ENCODE measurements at places on chromosomes 12 and 14.
A peak's percentile ranks its signal among the peaks of the same experiment; 100 is the strongest.

- DNase-seq, result no peak
These were observed 6.3 kb downstream of the CIPC start for GRCh38 chr14:77104393-77104792.

DNA sequence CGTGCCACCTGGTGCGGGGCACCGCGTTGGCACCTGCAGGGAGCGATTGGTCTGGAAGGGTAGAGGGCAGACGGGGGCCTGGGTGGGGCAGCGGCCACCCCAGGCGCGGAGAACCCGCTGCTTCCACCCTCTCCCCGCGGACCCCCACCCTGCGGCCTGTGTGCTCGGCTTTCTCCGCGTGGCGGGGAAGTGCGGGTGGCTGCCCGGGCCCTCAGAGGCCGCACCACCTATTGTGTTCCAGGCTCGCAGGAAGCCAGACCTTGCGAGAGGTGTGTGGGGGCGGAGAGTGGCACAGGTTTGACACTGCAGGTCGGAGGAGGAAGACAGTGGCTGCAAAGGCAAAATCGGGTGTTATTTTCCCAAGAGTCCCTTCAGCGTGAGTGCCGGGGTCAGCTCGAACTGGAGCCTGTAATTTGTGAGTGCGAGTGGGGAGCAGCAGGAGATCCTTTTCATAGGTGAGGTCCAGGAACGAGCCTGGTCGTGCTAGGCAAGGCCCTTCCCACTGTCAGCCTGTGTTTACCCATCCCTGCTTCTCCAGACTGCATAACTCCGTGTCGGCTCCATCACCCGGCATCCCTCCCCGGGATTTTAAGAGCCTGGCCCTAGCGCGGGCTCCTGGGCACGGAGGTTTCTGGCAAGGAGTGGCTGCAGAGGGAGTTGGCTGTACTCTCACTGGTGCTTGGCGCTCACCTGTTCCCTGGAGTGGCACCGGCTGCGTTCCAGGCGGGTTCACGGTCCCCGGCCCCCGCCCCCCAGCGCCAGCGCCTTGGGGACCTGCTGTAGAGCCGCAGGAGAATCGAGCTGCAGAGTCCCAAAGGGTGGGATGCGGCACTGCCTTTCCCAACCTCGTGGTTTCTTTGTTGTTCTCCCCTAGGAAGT, 935 bp downstream of the TBC1D30 start:
- DNase-seq, result no peak

- no peak for DNase-seq
These were observed 4.5 kb downstream of the E2F7 start for GRCh38 chr12:77060883-77061240.

- no peak for DNase-seq
These were observed 138.4 kb upstream of the CDKN3 start for GRCh38 chr14:54258382-54258781.

DNA sequence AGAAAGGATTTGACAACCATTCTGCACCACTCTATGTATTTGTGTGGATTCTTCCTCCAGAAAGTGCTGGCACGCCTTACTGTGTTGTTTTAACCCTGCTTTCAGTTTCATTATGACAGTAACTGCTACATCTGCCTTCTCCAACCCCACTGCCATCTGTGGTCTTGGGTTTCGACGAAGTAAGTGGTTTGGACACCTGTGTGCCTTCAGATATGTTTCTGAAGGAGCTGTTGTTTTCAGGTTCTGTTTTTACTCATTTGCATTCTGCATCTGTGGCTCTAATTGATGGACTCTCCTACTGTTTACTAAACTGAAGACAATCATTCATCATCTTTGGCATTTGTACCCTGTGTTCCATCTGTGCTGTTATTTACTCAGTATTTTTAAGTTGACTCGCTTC, 4.1 kb downstream of the TSHR start:
- DNase-seq, result peak; percentile 29

DNA sequence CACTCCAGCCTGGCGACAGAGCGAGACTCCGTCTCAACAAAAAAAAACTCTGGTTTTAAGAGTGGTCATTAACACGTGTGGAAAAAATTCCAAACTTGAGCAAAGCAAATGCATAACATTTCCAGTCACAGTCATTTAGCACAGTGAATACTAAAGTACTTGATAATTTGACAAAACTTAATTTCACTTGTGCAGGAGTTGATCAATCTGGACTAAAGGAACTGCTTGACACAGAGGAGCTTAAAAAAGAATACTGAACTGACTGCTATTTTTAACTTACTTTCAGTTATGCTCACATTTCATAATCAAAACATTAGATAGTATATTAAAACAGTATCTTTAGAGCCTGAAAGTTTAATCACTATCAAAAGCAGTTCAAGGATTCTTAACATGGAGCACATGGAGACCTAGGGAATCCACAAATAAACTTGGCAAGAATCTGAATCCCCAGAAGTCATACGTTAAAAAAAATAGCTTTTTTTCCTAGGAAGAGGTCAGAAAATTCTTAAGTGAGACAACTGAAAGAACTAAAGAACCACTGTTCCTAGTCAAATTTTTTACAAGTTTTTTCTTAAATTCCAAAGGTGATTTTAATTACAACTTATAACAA, 7.4 kb downstream of the UBE2N start:
- DNase-seq, result no peak

DNA sequence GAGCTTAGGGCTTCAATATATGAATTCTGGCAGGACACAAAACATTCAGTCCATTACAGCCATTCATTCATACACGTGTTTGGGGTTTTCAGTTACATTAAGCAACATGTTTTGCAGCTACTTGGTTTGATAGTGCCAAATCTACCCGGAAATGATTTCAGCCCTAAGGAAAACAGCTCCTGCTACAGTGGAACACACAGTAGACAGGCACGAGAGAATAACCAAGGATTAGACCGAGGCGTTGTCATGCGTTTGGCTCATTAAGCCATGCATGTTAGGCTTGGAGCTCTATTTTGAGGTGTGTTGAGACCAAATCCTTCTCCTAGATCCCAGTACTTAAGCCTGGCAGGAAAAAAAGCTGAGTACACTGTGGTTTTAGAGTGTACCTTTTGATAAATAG, 177.4 kb downstream of the PRKCH start:
- DNase-seq, result no peak

- DNase-seq, result peak; percentile 95
These were observed at the start of gene EPS8 for GRCh38 chr12:15789220-15790171. Gene EPS8, minus strand, starts transcription at chr12:15789388. Its CDS starts 106,437 bp downstream, at chr12:15682951.

DNA sequence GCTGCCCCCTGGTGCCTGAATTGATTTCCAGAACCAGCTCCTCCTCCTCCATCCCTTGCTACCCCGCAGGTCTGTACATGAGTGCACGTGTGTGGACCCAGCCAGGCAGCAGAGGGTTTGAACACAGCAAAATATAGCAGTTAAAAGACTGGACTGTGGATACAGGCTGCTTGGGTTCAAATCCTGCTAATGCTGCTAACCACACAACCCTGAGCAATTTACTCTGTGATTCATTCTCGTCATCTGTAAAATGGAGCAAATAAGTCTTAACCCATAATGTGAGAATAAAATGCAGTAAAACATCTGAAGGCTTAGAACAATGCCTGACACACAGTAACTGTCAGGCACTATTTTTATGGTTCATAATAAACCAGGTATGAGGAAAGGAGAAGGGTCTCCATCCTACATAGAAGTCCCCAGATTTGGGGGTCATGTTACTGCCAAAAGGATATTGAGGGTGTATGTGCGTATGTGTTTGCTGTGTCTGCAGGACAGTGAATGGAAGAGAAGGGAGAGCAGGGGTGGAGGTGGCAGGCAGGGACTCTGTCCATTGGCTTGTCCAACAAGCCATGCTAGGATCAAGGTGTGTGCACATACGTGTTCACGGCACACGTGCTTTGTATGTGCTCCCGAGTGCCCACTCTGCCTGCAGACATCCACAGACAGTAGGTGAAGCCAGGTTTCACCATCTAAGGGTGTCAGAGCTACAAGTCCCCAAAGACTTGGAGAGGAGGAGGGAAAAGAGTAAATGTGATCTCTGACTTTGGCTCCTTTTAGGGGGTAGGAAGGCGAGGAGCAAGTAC, 1.5 kb upstream of the STAT6 start:
- no peak for DNase-seq

- no peak for DNase-seq
These were observed 210.6 kb upstream of the RTL1 start for GRCh38 chr14:101113835-101114725.

- no peak for DNase-seq
These were observed 145.3 kb downstream of the TTLL5 start for GRCh38 chr14:75806352-75806832.

DNA sequence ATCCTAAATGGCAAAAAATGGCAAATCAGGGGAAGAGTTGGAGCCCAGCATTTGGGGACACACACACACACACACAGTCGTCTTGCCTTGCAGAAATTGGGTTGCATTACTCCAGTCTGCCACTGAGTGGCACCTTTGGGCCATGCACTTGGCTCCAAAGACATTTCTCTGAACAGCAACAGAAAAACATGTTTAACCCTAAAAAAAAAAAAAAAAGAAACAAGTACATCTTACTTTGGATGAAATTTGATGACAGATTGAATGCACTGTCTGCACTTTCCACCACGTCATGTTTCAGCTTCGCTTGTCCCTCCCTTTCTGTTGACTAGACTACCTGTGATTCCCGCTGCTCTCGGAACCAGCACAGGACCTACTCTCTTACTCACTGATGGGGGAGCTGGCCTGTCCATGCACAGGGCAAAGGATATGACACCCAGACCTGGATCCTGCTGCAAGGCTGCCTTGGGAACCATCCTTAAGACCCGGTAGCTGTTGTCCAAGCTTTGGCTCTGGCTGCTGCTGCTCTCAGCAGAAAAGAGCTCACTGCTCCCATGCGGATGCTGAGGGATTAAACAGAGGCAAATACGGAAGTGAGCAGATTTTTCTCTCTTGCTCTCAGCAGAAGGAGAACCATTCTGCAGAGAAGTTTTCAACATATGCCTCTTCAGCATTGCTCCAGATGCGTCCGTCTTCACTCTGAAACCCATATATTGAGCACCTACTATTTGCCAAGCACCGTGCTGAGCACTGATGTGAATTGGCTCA, 376.8 kb downstream of the DPF3 start:
- DNase-seq, result peak; percentile 84
